ENCODE measurements at places on chromosomes 5 and 9.

GRCh38 chr9:37364751-37365360 is 57.6 kb upstream of the GRHPR start:
- DNase-seq, result no peak

DNA sequence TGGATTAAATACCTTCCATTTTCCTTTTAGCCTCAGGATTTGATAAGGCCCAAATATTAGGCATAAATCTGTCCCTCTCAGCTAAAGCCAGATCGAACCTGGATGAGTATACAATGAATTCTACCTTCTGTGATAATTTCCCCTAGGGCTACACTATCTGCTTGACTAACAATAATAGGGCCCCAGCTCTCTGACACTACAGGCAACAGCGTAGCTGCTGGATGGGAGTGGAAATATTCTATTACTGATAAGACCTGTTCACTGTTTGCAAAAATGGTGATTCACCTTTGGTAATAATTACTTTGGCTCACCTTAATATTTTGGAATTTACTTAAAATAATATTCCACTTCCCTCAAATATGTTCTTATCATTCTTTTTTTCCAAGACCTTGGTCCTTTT is 644.2 kb upstream of the SEMA6A start:
- DNase-seq, result no peak

GRCh38 chr5:79471556-79471955 is 42.4 kb downstream of the HOMER1 start:
- no peak for DNase-seq

DNA sequence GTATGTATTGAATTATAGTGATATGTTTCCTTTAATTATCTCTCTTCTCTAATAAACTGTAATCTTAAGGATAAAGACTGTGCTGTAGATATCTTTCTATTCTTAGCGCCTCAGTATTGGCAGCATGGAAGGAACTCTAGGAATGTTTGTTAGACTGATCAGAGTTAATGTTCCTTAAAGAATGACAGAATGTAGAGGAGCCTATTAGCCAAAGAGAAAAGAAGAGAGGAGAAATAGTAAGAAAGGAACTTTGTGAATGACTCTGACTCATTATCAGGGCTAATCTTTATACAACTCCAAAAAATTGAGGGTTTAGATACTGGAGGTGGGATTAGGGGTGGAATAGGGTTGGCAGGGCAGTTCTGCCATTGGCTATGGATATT is 59.0 kb upstream of the NUDT12 start:
- no peak for DNase-seq

DNA sequence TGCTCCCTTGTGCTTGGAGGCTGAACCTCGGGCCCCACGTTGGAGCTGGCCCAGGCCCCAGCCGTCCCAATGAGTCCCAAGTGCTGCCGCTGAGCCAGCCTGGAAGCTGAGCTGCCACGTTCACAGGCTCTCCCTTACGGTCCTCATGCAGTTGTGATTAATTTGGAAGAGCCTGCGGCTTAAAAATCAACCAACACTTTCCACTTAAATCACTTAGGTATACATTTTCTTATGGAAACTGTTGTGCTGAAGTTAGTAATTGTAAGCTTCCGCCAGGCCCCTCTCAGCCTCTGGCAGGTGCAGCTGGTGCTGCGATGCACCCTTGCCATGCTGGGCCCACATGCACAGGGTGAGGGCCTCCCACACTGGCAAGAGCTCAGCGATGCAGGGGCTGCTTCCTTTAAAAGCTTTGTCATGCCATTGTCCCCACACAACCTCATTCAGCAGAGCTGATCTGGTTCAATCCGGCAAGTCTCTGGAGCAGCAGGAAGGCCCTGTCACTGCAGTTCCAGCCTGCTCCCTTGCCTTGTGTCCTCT is 61.0 kb downstream of the IPPK start:
- DNase-seq, result no peak

- no peak for DNase-seq
Measured at GRCh38 chr5:95641741-95642220, 4.8 kb upstream of the RFESD start.

DNA sequence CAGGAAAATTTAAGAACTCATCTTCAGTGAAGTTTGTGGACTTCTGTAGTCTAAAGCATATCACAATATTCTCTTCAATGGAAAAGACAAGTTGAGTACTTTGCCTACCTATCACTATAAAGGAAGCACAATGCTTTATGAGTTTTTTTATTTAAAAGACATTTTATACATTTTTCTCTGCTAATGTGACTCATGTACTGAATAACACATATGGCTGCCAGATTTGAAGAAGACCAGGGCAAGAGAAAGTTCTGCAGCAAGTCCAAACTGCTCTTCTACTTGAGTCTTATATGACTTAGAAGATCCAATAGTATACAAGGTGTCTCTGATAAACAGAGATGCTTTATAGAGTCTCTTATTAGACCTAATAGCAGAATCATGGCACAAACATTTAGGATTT is 978.4 kb downstream of the TLE4 start:
- DNase-seq, result no peak

GRCh38 chr9:89533411-89534095 is 35.6 kb upstream of the SEMA4D start:
- DNase-seq, result no peak

DNA sequence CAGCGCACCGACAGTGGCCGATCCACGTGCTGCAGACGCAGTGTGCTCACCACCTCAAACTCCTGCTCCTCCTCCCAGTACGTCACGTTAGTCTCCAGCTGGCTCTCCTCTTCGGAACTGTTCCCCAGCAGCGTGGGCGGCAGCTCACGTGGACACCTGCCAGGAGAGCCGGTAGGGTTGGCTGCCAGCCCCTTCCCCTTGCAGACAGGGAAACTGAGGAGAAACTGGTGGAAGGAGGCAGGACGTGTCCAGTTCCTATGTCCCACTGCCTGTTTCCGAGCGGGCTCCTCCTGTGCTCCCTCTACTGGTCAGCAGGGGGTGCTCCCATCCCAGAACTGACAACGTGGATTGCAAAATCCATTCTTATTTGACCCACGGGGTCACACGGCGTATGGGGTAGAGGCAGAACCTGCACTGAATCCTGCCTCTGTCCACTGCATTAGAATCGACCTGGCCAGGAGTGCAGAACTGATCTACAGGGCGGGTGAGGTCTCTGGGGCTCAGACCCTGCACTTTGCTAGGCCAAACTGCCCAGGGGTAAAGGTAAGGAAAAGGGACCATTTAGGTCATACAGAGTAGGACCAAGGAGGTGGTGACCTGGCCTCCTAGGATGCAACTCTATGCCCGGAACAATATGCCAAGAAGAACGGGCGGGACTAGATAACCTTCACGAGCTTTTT is 25.7 kb downstream of the PDGFRB start:
- no peak for DNase-seq

DNA sequence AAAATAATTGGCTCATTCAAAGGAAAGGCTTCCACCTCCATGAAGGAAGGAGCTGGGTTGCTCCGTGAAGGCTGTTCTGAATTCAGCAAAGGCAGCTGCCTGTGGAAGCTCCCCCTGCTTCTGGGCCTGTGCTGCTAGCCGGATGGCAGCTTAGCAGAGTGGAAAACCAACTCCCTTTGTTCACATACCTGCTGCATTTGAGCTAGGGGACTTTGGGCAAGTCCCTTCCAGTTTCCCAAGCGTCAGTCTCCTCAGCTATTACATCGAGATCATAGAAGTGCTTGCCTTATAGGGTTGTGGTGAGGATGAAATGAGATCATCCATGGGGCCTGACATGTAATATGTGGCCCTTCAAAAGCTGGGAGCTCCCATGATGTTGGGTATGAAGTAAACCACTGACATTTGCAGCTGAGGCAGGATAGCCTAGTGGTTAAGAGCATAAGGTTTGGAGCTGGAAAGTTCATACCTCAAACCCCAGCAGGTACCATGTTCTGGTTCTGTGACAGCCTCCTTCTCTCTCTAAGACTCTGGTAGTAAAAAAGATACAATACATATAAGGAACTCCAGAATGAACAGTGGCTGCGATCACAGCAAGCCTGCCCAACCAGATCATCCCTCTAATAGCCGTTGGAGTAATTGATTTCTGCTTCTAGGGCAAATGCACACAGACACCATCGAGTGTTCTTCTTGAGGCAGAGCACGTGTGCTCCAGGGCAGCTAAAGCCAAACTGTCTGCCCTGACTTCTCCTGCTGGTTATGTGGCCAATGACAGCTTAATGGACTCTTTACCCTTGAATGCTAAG is 11.0 kb upstream of the DENND1A start:
- no peak for DNase-seq

DNA sequence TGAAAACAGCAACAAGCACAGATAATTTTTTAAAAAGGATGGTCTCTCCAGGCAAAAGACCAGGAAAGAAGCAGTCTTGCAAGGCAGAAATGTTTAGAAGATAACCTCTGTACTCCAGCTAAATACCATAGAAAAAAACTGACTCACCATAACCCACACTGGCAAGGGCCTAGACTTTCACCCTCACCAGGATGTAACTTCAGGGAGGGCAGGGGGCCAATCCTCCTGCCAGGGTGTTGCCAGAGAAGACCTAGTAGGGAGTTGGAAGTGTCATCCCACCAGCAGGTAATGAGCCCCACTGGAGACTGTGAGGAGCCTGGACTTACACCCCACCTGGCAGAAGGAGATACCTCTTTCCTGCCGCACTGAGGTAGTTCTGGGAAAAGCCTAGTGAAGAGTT is 97.6 kb downstream of the PRELID2 start:
- no peak for DNase-seq

DNA sequence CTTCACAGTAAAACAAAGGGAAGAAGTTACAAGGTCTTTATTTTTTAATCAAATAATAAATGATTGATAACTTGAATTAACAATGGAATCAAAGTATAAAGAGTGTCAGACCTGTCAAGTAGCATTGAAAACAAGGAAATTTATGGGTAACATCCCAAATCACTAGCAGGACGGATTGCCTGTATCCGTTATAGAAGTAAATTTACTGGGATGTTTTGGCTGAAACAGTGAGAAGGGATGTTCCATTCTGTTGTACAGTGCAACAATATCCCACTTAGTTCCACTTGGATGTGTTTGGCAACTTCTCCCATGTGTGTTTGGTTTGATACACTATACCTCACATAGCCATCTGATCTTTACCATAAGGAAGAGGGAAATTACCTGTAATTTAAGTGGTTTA is 421.0 kb upstream of the CHD1 start:
- DNase-seq, result no peak

DNA sequence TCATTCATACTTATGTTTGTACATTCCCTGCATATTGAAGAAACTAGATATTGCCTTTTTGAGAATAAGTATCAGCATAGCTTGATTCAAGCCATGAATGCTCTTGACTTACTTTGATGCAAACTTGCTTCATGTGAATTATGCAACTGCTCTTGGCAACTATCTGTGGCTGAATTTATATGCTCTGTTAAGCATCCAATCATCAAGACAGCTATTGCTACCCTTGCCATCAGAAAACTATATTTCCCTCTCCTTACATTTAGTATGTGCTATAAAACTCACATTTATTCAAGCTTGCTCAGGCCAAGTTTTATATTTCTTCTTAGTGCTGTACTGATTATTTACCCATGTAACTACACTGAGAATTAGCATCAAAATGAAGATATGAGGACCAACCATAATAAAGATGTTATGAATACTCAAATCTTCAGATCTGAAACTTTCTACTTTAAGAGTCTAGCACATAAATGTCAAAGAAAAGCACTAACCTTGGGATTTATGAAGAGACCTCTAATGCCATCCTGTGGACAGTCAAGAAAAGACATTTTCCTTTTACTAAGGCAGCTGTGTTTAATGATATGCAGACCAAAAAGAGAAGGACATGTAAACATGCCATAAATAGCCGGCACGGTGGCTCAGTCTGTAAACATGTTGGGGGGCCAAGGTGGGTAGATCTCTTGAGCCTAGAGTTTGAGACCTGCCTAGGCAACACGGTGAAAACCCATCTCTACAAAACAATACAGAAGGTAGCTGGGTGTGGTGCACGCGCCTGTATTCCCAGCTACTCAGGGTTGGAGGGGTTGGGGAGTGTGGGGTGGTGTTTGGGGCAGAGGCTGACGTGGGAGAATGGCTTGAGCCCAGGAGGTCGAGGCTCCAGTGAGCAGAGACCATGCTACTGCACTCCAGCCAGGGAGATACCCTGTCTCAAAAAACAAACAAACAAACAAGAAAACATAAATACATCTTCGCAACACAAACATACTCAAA is 267.0 kb upstream of the TYRP1 start:
- no peak for DNase-seq

DNA sequence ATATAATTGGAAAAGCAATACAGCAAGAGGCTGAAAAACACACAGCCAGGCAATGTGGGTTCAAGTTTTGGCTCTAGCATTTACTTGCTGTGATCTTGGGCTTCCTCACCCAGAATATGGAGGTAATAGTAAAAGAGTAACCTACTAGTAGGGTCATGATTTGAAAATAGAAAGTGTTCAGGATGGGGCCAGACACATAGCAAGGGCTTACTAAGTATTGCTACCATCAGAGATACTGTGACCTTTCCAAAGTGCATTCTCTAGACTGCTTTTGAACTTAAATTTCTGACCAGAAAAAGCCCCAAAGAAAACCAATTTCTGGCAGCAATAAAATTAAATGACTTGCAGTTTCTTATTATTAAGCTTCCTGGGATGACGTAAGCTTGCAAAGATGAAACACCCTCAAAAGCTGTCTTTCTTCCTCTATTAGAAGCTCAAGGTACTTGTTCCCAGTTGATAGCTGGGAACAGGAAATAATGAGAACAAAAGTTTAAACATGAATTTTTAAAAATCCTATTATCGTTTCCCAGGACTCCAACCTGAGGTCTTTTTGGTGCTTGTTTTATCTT is 20.3 kb downstream of the SLC45A2 start:
- DNase-seq, result no peak

GRCh38 chr5:152349683-152350526 is 55.2 kb downstream of the NMUR2 start:
- peak; percentile 5 for DNase-seq

DNA sequence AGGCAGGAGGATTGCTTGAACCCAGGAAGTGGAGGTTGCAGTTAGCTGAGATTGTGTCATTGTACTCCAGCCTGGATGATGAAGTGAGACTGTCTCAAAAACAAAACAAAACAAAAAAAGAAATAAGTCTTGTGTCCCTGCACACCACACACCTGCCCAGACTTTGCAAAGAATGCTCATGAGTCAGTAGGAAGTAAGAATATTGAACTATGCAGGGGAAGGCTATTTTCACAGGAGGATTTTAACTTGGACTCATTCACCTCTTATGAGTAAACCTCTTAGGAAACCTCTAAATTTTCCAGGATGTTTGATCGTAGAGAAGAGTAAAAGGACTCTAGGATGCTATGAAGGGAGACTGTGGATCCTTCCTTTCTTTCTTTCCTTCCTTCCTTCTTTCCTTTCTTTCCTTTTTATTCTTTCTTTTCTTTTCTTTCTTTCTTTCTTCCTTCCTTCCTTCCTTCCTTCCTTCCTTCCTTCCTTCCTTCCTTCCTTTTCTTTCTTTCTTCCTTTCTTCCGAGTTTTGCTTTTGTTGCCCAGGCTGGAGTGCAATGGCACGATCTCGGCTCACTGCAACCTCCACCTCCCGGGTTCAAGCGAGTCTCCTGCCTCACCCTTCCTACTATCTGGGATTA is 96.7 kb upstream of the CLINT1 start:
- no peak for DNase-seq

DNA sequence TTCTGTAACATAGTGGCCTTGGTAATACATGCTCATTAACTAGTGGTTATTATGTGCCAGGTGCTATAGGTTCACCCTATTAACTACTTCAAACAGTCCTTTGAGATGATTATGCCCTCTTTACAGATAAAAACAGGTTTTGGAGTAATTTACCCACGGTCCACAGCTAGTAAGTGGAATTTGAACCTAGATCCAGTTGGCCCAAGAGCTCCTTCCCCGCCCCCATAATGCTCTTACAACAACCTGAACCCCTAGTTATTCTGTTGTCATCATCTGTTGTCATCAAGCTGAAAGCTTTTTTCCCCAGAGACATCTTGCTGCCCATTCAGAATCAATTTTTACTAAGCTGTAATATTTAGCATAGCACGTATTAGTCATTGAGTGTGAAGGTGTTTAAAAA is 23.2 kb downstream of the XPA start:
- DNase-seq, result no peak
